Activated CD8-positive, alpha-beta memory T cell treated with anti-CD3 and anti-CD28 coated beads for 1 hour (primary cell): ENCODE measurements at places on chromosomes 5 and 9.

GRCh38 chr5:78187172-78187571, 107.3 kb downstream of the AP3B1 start:
- DNase-seq = no peak

- no peak for DNase-seq
Measured at GRCh38 chr5:59366784-59367183, 526.7 kb downstream of the PDE4D start.

DNA sequence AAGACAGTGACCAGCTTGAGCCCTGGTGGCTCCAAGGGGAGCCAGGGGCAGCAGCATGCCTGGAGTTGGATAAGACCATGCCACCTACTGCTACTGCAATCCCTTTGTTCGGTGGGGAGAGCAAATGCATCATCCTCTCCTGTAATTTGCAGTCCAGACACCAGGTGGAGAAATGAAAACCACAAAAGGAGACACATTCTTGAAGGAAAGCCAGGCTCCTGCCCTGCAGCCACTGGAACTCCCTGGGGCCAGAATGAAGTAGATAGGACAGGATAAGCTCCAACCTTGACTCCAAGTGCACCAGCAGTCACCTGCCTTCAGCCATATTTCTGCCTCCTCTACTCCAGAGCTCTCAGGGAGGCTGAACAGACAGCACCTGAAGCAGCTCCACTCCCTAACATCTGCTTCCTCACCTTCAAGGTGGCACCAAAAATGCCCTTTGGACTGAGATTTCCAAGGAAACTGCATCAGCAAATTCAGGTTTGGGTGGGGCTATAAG, 65.1 kb upstream of the IQGAP2 start:
- no peak for DNase-seq

DNA sequence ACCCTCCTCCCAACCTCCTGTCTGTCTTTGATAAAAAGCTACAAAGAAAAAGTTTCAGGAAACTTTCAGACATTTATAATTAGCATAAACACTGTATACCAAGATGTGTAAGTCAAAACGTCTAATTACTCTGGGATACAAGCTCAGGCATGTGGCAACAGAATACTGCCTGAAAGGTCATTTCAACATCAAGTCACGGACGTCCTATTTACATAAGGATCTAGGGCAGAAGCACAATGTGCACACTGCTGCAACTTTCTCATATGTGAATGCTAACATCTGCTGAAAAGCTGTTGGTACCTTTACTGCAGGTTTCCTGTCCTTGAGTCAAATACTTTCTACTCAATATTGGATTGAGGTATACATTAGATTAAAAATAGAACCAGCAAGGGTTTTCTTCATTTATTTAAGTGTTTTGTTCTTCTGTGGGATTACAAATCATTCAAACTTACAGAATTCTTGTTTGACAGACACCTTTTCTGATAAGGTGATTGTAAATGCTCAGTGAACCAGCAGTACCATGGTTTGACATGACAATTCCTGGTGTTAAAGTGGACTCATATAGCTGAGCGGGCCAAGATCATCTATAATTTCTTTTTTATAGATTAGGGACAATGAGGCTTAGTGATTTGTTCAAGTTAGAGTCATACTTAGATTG, 36.8 kb downstream of the ELL2 start:
- DNase-seq = no peak

DNA sequence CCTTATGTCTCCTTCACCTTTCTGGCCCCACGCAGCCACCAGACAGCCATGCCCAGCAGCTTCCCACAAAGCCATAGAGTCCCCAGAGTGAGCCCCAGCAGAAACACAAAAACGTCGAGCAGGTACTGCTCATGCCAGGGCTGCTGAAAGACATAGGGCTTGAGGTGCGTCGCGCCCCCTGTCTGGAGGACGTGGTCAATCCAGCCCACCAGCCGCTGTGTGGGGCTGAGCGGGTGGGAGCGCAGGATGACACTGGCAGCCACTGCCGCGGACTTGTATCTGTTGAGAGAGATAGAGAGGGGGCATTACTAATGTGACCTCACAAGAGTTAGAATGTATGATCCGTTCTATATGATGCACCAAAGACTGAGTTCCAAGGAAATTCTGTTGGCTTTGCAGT, 31.0 kb downstream of the UGT3A2 start:
- no peak for DNase-seq

GRCh38 chr5:151556806-151557205, 34.3 kb downstream of the FAT2 start:
- DNase-seq = no peak

GRCh38 chr9:77975036-77975435, 56.6 kb downstream of the GNAQ start:
- DNase-seq = no peak

DNA sequence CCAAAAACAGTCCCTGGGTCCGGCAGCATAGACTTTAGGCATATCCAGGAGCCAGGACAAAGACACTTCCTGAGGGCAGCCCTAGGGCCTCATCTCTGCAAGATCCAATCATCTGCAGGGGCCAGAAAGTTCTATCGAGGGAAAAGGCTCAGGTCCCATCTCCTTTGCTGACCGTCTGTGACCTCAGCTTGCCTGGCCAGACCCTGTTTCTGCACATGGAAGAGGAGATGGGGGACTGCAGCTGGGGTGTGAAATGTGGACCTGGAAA, 51.0 kb upstream of the FCN1 start:
- DNase-seq = no peak

DNA sequence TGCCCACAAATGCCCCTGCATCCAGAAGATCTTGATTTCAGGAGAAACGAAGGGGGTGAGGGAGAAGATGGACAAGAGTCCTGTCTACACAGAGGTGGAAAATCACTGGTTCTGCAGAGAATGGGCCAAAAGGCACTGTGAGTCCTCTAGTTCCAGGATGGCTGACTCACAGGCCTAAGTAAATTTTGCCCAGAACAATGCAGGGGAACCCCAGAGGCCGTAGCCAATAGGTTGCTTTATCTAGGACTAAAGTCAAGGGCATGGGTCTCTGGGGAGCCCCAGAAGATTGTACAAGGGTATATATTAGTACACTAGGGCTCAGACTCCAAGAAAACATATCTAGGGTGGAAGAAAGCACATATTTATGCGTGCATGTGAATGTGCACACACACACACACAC, 98.0 kb downstream of the SLIT3 start:
- DNase-seq = no peak

GRCh38 chr5:129141696-129142095, 47.1 kb downstream of the ISOC1 start:
- no peak for DNase-seq

GRCh38 chr5:110784901-110785300, 46.1 kb downstream of the SLC25A46 start:
- no peak for DNase-seq

DNA sequence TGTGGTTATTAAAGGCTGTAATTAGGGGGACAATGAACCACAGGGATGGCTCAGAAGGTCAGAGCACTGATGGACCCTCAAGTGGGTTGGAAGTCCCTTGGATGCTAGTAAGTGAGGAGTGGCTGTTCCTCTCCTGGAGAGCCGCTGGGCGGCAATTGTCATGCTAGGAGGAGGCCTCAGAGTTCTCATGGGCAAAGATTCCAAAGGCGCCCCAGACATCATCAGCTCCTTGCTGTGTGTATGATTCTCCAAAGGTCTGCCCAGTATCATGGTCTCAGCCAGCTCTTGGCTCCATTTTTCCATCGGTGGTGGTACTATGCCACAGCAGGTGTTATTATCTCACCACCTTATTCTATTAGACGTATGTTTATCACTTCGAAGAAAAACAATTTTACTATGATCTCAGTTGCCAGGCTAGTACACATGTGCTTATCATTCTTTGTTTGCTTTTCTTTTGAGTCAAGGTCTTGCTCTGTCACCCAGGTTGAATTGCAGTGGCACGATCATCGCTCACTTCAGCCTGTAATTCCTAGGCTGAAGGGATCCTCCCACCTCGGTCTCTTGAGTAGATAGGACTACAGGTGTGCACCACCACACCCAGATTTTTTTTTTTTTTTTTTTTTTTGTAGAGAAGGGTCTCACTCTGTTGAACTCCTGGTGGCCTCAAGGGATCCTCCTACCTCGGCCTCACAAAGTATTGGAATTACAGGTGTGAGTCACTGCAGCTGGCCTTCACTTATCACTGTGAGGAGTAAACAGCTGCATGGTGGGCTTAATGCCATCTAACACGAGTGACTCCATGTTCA, 46.8 kb downstream of the EXOSC2 start:
- DNase-seq = no peak

DNA sequence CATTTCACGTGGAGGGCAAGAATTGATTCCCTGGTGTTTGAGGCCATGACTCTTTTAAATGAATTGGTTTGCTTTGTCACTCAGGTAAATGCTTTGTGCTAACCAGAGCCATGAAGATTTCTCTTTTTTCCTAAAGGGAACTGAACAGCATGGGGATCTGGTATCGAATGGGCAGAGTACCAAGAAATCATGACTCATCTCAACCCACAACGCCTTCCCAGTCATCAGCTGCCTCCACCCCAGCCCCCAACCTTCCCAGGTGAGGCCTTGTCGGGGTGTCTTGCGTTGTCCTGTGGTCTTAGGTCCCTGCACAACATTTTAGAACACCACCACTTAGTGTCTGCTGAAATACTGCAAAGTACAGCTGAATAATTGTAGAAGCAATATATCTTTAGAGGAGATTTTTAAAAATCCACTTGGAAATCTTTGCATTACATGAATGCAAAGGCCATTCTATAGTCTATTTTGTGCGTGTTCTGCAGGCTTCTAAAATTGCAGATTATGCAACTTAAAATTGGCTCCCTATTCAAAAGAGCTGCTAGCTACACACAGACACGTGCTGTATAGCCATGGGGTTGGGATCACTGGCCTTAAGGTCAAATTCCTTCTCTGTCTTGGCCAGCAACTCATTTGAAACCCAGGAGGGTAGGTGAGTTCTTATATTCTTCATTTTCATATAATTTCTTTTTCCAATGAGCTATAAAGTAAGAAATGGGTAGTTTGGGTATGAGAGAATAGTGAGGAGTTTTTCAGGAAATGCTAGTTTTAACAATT, 69.0 kb downstream of the MVB12B start:
- no peak for DNase-seq

GRCh38 chr5:165400086-165400485, 1894.7 kb downstream of the MAT2B start:
- DNase-seq = no peak

DNA sequence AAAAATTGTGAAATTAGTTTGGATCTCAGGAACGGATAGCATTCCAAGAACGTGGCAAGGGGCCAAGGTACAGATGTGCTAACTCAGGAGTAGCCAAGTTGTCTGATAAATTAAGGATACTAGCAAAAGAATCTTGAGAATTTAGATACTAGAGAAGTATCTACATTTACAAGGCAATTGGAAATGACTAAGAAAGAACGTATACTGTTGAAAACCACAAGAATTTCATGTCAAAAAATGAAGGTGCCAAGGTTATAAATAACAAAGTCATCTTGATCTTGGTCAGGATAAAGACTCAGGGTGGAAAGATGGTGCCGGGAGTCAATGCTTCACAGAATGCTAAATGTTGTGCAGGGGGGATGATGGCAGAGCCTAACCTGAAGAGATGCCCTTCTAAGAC, 19.2 kb downstream of the CAPSL start:
- DNase-seq = no peak

- no peak for DNase-seq
Measured at GRCh38 chr9:126309427-126310189, 17.0 kb upstream of the MVB12B start.

- no peak for DNase-seq
Measured at GRCh38 chr5:61941637-61942036, 364.4 kb upstream of the KIF2A start.

DNA sequence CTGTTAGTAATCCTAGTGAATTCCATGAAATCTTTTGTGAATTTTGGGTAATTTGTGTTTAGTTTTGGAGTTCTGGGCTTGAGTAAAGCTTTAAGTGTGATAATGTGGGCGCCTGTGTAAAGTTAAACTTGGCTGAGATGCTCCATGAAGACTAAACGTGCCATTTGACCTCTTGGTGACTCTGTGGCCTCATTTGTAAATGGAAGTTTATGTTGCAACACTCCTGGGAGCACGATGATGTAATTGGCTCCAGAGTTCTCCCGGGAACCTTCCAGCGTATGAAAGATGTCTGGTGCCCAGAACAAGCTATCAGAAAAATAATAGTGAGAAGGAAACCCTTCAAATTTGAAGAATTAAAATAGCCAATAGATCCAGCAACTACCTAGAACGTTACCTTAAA, 981.2 kb downstream of the TLE4 start:
- DNase-seq = no peak

- DNase-seq = no peak
Measured at GRCh38 chr5:61621202-61621650, 289.2 kb downstream of the ZSWIM6 start.

DNA sequence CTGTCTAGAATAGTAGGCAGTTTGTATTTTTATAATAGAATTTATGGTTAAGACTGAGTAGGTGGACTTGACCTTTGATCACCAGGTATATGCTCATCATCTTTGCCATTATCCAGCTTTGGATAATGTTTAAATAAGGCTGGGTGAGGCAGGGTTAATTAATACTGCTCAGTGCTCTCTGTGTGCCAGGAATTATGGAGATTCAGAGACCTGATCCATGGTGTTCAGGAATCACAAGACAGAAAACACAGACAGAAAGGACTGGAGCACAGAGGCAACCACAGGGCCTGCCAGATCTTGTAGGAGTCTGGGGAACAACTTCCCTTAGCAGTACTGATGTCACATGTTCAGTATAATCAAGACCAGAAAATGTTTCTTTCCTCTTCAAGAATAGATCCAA, 186.3 kb upstream of the ADCY2 start:
- DNase-seq = no peak

GRCh38 chr9:70983723-70984295, 137.6 kb downstream of the TRPM3 start:
- DNase-seq = no peak

DNA sequence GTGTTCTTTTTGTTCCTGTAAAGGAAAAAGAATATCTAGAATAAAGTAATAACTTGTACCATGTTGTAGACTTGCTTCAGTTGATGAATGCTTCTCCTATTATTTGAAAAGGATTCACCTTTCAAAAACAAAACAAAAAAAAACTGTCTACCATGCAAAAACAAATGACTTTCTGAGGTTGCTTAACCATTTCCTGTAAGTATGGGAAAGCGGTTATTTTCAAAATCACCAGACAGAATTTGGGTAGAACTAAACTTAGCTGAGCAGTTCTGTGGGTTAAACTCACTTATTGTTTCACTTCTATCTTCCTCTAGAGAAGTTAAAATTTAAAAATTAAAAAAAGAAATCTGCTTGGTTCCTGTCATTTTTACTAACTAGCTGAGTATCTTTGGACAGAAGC, 25.2 kb downstream of the LNPEP start:
- no peak for DNase-seq

DNA sequence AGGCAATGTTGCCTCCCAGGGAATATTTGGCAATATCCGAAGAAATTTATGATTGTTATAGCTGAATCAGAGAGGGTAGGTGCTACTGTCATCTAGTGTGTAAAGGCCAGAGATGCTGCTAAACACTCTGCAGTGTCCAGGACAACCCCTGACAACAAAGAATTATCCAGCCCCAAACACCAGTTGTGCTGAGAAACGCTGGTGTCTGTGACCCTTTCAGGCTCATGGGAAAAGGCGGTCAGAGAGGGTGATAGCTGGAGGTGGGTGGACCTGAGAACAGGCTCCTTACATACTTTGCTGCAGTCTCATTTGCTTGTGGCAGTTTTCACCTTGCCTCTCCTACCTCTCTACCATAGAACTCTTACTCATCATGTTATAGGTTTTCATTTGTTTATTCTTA, 295.3 kb upstream of the DMRT1 start:
- DNase-seq = no peak

- no peak for DNase-seq
Measured at GRCh38 chr5:116847960-116848359, 273.3 kb upstream of the SEMA6A start.
